ENCODE measurements at places on chromosomes 7 and 10. TPM values are rescaled to one million over a fixed set of nuclear protein-coding genes. Genes with fewer than 3 reads are reported as not detected.

Gene PDIA4
- 213 TPM for total RNA-seq

Gene CLRN3
- not detected for total RNA-seq

DNA sequence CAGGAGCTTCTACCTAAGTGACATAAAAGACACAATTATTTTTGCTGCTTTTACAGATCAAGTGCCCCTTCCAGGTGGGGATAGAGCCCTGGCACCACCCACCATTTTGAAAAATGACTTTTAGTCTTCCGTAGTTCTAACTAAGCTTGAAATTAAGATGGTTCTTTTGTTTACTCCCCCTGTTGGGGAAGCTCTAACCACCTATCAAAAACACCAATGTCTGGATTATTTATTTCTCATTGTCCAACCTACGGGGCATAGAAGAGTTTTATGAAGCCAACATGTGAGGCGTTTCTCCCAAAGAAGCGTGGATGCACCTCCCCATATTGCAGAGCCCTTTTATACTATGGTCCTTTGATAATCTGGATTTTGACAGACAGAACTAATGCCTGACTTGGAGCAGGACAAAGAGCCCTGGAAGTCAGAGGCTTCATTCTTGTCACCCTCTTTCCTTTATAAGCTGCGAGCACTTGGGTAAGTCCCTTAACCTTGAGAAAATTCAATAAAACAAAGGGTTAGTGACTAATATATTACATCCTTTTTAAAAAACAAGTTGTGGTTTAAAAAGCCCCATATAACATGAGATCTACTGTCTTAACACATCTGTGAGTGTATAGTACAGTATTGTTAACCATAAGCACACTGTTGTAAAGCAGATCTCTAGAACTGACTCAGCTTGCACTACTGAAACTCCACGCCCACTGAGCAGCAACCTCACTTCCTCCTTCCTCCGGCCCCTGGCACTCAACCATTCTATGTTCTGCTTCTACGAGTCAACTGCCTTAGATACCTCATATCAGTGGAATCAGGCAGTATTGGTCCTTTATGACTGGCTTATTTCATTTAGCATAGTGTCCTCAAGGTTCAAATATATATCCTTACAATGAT, 67.5 kb downstream of the ATXN7L1 start:
- no peaks in the 10 kb centered on the region for H3K36me3 ChIP-seq
- H3K27ac ChIP-seq, result no peak overlapping the region
- no peaks in the 10 kb centered on the region for H3K4me1 ChIP-seq
- no peaks in the 10 kb centered on the region for H3K27me3 ChIP-seq
- no peak for DNase-seq

Gene LFNG
- 11.5 TPM for total RNA-seq

Gene STEAP1B
- total RNA-seq, result 1.4 TPM

GRCh38 chr10:35523670-35524225, 81.4 kb upstream of the GJD4 start:
- peaks cover 5% of the 10 kb centered on the region for H3K36me3 ChIP-seq
- no peak overlapping the region for H3K4me3 ChIP-seq
- DNase-seq, result no peak
- no peaks in the 10 kb centered on the region for H3K27me3 ChIP-seq

DNA sequence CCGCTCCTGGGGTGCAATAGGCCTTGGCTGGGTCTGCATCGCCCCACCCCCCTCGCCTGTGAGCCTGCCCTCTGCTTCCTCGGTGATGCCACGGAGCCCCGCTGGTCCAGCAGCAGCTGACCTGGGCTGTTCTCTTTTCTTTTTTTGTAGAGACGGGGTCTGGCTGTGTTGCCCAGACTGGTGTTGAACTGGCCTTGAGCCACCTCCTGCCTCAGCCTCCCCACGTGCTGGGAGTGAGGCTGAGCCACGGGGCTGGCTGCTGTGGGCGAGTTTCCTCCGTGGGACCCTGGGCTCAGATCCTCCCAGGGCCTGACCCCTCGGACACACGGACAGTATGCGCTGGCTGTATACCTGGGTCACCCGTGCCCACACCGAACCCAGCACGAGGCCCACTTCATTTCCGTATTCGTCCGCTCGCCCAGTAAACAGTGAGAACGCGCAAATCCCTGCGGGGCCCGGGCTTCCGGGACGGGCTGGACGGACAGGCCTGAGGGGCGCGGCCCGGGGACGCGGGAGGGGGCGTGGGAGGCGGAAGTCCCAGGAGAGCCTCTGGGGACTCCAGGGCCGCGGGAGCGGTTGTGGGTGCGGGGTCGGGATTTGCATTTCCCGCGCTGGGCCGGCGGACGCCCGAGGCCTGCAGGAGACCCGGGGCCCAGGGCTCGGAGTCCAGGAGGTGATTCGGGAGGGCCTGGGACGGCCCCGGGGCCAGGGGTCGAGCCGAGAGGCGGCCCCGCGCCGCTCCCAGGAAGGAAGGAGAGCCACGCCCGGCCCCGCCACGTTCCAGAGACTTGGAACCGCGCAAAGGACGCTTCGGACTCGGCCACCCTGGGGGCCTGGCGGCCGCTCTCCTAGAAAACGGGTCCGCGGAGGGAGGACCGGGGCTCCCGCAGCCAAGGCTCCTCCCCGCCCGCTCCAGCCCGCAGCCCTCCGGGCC, 57.7 kb upstream of the DNAJB6 start:
- H3K27ac ChIP-seq, result no peak overlapping the region
- H3K4me1 ChIP-seq, result no peaks in the 10 kb centered on the region
- no peaks in the 10 kb centered on the region for H3K36me3 ChIP-seq
- H3K27me3 ChIP-seq, result no peaks in the 10 kb centered on the region

Gene LDB1
- 44.9 TPM for total RNA-seq

DNA sequence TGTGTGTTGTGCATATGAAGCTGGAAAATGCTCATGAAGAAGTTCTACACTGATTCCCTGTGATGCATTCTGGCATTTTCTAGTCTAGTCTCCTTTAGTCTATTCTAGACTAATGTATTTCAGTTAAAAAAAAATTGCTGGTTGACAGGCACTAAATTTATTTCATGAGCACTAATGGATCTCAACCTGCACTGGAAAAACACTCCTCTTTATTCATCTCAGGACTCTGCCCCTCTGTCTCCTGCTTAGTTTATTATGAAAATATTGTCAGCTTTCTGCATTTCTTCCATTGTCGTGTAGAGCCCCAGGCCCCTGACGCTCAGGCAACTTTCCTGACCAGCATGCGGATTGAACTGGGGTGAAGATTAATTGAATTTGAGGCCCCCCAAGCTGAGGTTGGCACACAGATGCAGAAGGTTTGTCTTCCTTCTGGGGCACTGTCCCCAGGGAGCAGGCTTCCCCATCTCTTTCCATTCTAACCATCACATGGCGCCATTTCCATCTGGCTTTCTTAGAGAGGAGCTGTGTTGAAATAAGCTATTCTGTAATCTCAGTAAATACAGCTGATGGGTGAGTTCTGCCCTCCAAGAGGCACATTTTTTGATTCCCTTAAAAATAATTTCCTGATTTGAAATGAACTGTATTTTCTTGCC, 128.7 kb downstream of the INSYN2A start:
- H3K27me3 ChIP-seq, result no peaks in the 10 kb centered on the region
- H3K4me3 ChIP-seq, result no peak overlapping the region
- no peak for DNase-seq

DNA sequence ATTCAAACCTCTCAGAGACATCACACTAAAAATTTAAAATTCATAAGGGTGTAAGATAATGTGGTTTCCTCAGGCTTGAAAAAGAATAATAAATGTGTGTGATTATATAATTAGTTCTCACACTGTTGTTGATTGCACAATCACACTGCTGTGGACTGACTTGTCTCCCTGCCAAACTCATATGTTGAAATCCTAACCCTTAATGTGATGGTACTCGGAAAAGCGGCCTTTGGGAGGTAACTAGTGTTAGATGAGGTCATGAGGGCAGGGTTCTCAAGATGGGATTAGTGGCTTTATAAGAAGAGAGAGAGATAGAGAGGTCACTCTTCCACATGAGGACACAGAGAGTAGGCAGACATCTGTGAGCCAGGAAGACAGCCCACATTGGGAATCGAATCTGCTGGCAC, 128.5 kb upstream of the COL1A2 start:
- H3K4me3 ChIP-seq, result no peak overlapping the region
- H3K36me3 ChIP-seq, result no peaks in the 10 kb centered on the region
- no peaks in the 10 kb centered on the region for H3K27me3 ChIP-seq
- no peaks in the 10 kb centered on the region for H3K4me1 ChIP-seq
- no peak overlapping the region for H3K27ac ChIP-seq
- peak; percentile 23 for DNase-seq

DNA sequence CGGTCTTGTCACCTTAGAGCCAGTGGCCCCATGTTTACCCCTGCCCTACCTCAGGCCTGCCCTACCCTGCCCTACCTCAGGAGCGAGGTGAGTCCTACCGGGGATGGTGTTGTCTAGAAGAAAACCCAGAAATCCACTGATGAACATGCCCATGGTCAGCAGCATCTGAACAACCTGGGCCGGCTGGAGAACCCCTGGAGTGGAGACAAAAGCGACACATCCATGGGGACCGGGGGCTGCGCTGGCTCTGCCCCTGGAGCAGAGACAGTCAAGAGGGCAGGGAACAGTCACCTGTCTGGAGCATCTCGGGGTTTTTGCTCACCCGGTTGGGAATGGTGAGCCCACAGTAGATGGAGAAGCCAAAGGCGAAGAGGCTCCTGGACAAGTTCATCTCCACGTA, 36.3 kb downstream of the STRA8 start:
- no peaks in the 10 kb centered on the region for H3K27me3 ChIP-seq
- H3K27ac ChIP-seq, result no peak overlapping the region
- no peaks in the 10 kb centered on the region for H3K36me3 ChIP-seq
- no peak overlapping the region for H3K4me3 ChIP-seq

Gene CRYGN
- 0.28 TPM for total RNA-seq

Gene AKR1C8
- total RNA-seq, result not detected

- no peaks in the 10 kb centered on the region for H3K36me3 ChIP-seq
- DNase-seq, result peak; percentile 33
- H3K4me3 ChIP-seq, result no peak overlapping the region
- no peaks in the 10 kb centered on the region for H3K27me3 ChIP-seq
- H3K4me1 ChIP-seq, result peaks cover 9% of the 10 kb centered on the region
Observed at GRCh38 chr7:33646891-33647391, 258.4 kb upstream of the BMPER start.

- peaks cover 14% of the 10 kb centered on the region for H3K36me3 ChIP-seq
- DNase-seq, result no peak
- no peak overlapping the region for H3K4me3 ChIP-seq
- peak overlapping the region; percentile 26 for H3K27ac ChIP-seq
- no peaks in the 10 kb centered on the region for H3K4me1 ChIP-seq
- no peaks in the 10 kb centered on the region for H3K27me3 ChIP-seq
Observed at GRCh38 chr7:77684030-77684429, 12.2 kb upstream of the RSBN1L start.

- no peak overlapping the region for H3K27ac ChIP-seq
- H3K36me3 ChIP-seq, result no peaks in the 10 kb centered on the region
- no peak for DNase-seq
- H3K4me3 ChIP-seq, result no peak overlapping the region
- no peaks in the 10 kb centered on the region for H3K27me3 ChIP-seq
Observed at GRCh38 chr10:50929670-50930069, 44.2 kb upstream of the A1CF start.

DNA sequence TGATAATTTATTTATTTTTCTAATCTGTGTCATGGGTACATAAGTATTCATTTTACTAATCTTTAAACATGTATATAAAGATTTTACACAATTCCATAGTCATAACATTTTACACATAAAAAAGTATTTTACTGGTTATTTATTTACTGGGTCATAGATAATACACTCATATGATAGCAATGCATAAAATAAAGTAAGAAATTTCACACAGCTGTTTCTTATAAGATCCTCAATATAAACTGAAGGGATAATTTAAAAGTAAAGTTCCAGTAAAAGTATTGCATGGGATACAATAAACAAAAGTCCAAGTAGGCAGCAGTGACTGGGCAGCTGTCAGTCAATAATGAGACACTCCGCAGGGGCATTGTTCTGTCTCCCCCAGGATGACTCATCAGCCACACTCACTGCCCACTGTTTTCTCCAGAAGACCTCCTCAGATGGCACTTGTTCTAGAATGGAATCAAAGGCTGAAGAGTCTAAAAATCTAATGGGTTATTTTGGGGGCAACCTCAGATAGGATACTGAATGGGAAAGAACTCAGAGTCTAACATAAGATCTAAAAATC, 32.7 kb downstream of the DPY19L1 start:
- peaks cover 3% of the 10 kb centered on the region for H3K36me3 ChIP-seq
- H3K27me3 ChIP-seq, result no peaks in the 10 kb centered on the region
- DNase-seq, result no peak
- no peak overlapping the region for H3K4me3 ChIP-seq
- no peak overlapping the region for H3K27ac ChIP-seq

DNA sequence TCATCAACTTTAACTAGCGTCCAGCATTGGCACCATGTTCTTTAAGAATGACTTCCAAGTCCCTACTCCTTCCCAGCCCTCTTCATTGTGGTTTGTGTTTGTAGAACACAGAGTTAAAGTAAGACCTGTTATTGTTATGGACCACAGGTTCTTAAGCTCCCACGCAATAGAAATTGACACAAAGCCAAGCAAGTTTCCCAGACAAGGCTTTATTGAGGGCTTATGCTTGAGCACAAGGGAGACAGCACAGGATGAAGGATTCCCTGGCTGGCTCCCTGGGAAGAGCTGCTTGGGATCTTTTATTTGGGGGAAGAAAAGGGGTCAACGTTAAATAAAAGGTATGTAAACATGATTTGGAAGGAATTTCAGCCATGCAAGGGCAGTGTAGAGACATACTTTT, 44.3 kb upstream of the PRKCQ start:
- H3K27ac ChIP-seq, result no peak overlapping the region
- H3K27me3 ChIP-seq, result no peaks in the 10 kb centered on the region
- DNase-seq, result no peak
- no peaks in the 10 kb centered on the region for H3K36me3 ChIP-seq

DNA sequence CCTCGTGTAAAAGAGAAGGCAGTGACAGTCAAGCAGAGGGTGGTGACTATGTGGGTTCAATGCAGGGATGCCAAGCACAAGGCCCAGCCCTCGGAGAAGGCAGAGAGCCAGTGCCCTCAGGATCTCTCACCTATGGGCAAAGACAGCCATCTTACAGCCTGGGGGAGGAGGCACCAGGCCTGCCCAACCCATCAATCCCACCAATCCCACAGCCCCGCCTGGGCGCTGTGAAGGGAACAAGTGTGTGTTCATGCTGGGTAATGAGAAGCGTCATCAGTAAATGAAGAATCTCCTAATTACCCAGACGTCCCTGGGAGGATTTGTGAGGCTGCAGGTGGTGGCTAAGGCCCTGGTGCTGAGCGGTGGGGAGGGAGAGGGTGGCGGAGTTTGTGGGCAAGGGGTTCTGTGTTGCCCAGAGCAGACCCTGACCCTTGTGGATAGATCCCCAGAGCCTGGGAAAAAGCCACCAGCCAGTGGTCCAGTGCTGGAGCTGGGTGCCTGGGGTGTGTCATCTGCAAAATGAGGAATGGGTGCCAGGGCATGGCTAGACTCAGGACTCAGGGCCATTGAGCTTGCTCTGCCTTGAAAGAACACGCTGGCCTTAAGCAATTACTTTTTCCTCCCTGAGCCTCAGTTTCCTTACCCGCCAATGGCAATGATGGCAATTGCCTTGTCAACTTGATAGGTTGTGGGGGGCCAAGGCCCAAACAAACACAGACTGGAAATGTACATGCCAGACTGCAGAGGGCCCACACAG, 128.1 kb upstream of the UNC5B start:
- no peaks in the 10 kb centered on the region for H3K27me3 ChIP-seq
- H3K4me3 ChIP-seq, result no peak overlapping the region
- no peaks in the 10 kb centered on the region for H3K36me3 ChIP-seq
- no peak overlapping the region for H3K27ac ChIP-seq
